ENCODE measurements at places on chromosomes 12 and 14.

DNA sequence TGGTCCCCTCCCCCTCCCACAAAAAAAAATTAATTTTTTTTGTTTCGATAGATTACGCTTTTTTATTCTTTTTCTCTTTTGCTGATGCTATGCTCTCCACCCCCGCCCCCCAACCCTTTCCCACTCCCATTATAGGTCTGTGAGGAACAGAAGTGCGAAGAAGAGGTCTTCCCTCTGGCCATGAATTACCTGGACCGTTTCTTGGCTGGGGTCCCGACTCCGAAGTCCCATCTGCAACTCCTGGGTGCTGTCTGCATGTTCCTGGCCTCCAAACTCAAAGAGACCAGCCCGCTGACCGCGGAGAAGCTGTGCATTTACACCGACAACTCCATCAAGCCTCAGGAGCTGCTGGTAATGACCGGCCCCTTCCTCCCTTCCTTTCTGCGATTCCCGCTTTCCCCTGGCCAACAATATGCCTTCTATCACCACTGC is 2.3 kb downstream of the CCND2 start:
- no peak for DNase-seq

DNA sequence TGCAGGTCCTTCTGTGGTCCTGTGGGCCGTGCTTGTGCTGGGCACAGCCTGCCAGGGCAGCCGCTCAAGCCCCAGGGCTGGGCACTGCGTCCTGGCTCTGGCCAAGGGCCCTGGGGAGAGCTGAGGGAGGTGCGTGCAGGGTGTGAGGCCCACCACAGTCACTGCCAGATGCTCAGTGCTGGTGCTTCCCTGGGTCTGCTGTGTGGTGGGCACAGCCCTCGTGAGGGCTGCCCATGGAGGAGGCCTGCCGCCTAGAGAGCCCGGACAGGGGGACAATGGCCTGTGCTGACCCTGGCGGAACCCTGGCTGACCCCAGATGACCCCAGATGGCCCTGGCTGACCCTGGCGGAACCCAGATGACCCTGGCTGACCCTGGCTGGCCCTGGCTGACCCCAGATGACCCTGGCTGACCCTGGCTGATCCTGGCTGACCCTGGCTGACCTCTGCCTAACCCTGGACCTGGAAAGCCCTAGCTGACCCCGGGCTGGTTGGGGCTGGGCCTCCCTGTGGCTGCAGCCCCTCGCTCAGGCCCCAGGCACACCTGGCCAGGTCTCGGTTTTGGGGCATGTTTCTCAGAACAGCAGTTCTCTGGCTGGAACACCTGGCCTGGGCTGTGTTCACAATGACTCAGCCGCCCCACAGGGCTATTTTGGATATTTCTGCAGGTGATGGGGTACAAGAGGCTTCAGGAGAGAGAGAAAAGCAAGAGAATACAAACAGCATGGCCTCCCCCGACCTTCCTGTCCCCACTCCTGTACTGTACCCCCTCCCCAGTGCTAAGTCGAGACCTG is 55.4 kb downstream of the TMEM121 start:
- no peak for DNase-seq

- DNase-seq, result no peak
Observed at GRCh38 chr14:54813081-54813480, 89.5 kb downstream of the GCH1 start.

DNA sequence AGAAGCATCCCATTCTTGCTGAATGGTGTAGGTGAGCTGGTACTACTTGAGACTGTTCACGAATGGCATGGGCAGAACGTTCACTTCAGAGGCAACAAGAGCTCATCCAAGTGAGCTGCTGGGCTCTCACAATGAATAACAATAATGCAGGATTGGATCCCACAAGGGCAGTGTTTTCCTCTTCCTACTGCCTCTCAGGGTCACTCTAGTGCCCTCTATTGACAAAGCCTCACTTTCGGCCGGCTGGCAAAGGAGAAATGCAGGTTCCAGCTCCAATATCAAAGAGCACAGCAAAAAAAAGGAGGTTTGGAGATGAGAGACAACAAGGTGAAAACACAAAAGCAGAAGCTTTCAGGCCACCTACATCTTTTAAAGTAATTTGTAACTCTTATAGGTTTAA is 74.6 kb upstream of the MYF6 start:
- DNase-seq, result no peak

- DNase-seq, result no peak
Observed at GRCh38 chr12:92096346-92097136, 49.1 kb downstream of the BTG1 start.

DNA sequence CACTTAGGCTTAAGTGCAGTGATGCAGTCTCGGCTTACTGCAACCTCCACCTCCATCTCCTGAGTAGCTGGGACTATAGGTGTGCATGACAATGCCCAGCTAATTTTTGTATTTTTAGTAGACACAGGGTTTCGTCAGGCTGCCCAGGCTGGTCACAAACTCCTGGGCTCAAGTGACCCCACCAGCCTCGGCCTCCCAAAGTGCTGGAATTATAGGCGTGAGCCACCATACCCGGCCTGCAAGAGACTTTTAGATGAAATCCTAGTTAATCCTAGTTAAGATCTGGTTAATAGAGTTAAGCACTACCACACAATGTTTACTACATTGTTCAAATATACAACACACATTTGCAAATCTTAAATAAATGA is 196.5 kb upstream of the AMIGO2 start:
- DNase-seq, result no peak

GRCh38 chr12:112987561-112987960 is 9.2 kb downstream of the OAS2 start:
- DNase-seq, result no peak
